ENCODE measurements at places on chromosomes 7 and 10.
A peak's percentile ranks its signal among the peaks of the same experiment; 100 is the strongest.

GRCh38 chr10:119041326-119041725 is 11.8 kb downstream of the NANOS1 start:
- no peak for DNase-seq

- DNase-seq, result no peak
Measured at GRCh38 chr10:92385831-92386230, 94.9 kb downstream of the MARCHF5 start.

GRCh38 chr10:127337801-127338200 is 141.4 kb upstream of the INSYN2A start:
- DNase-seq, result no peak

GRCh38 chr7:133165529-133165928 is 83.6 kb upstream of the CHCHD3 start:
- no peak for DNase-seq

GRCh38 chr10:126387931-126388911 is at the start of gene ADAM12:
Gene ADAM12 (minus strand): TSS chr10:126388477. CDS start chr10:126388145, 332 bp downstream.
- DNase-seq, result no peak

- DNase-seq, result no peak
Measured at GRCh38 chr10:50397312-50398140, 146.2 kb upstream of the ASAH2 start.

DNA sequence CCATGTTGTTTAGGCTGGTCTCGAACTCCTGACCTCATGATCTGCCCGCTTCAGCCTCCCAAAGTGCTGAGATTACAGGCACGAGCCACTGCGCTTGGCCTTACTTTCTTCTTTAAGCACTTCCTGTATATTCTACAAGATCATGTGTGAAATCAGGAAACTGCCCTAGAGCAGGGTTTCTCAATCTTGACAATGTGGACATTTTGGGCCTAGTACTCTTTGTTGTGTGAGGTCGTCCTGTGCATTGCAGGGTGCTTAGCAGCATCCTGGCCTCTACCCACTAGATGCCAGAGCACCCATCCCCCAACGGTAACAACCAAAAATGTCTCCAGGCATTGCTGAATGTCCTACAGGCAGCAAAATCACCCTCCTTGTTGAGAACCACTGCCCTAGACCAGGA is 24.7 kb downstream of the RRP12 start:
- DNase-seq, result no peak

- DNase-seq, result peak; percentile 45
Measured at GRCh38 chr10:16779384-16779915, 37.8 kb downstream of the RSU1 start.

- DNase-seq, result no peak
Measured at GRCh38 chr7:46848944-46849343, 733.0 kb downstream of the TNS3 start.

GRCh38 chr7:7563269-7563668 is 3.4 kb upstream of the MIOS start:
- no peak for DNase-seq

DNA sequence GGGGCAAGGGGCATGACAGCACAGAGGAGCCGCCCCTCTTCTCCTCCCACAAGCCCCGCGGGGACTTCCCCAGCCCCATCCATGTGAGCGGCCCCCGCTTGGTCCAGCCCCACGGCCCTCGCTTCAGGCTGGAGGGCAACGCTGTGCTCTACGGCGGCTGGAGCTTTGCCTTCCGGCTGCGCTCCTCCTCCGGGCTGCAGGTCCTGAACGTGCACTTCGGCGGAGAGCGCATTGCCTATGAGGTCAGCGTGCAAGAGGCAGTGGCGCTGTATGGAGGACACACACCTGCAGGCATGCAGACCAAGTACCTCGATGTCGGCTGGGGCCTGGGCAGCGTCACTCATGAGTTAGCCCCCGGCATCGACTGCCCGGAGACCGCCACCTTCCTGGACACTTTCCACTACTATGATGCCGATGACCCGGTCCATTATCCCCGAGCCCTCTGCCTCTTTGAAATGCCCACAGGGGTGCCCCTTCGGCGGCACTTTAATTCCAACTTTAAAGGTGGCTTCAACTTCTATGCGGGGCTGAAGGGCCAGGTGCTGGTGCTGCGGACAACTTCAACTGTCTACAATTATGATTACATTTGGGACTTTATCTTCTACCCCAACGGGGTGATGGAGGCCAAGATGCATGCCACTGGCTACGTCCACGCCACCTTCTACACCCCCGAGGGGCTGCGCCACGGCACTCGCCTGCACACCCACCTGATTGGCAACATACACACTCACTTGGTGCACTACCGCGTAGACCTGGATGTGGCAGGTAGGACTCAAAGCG is 5.1 kb downstream of the AOC1 start:
- no peak for DNase-seq

DNA sequence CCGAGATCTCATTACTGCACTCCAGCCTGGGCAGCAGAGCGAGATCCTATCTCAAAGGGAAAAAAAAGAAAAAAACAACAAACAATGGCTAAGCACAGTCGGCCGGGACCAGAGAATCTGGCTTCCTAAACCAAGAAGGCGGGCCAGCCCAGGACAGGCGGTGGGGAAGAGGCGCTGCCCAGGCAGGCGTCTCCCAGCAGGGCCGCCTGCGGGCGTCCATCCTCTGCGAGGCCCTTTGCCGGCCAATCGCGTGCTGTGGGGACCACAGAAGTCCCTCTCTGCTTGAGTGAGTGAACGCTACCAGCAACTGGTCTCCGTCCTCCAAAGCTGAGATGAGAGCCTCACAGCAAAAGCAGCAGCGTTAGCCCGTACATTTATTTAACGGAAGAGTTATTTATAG is 14.7 kb upstream of the BMS1 start:
- no peak for DNase-seq

All from stimulated activated CD4-positive, alpha-beta T cell treated with anti-CD3 and anti-CD28 coated beads, TNF-alpha, amount 100 ng/mL, for 4 hours (primary cell).